GM06990 (cell line): ENCODE measurements at places on chromosomes 7 and 10.

DNA sequence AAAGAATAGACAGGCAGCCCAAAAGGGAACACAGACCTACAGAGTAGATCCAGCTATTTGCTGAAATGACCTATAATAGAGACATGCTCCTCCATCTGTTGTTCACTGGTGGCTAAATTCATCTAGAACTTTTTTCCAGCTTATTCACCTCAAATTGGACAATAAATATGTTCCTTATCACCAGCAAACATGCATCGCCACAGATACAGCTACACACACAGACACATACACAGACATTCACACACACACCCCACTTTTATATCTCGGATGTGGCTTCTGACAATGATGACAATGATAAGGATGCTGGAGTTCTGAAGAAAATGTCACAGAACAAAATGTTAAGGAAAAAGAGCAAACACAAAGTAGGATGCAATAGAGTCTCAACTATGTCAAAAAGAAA lies 175.4 kb downstream of the LSM5 start:
- no peak for DNase-seq

GRCh38 chr7:85215098-85215497 lies 28.2 kb upstream of the SEMA3D start:
- DNase-seq: peak; percentile 13

DNA sequence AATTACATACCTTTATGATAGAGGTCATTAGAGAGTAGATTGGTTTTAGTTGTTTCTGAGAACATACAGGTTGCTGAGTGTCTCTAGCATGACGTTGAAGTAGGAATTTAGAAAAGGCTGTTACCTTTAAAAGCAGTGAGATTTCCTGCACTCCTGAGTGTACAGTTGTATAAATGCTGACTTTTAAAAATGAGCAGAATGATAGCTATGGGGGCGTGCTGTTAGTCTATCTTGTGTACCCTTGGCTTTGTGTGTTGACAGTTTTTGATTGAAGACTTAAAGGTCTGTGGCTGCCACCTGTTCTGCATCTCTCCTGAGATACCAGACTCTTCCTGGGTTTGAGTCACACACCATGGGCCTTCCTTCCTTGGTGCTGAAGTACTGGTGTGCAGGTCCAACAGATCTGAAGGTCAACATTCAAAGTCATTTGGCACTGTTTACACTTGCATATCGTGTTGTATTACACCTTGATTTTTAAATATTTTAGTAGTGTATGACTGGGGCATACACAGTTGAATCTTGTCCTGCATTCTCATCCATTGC lies 23.8 kb downstream of the DNAJB6 start:
- no peak for DNase-seq

GRCh38 chr7:55733241-55734140 lies 129.1 kb downstream of the SEPTIN14 start:
- DNase-seq: no peak

- no peak for DNase-seq
These were observed 874 bp upstream of the BAMBI start for GRCh38 chr10:28676326-28676967.

- DNase-seq: no peak
These were observed 403.7 kb upstream of the ZMIZ1 start for GRCh38 chr10:78664929-78665553.

DNA sequence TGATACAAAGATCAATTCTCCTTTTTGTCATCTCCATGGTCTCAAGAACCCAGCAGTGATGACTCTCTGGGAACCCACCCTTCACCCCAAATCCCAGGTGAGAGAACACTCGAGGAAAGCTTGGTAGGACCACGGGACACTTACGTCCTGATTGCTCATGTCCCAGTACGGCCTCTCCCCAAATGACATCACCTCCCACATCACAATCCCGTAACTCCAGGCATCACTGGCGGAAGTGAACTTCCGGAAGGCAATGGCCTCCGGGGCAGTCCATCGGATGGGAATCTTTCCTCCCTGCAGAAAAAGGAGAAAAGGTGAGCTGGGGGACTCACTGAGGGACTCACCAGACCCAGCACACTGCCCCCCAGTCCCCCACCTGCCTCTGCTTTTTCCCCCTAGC lies 21.0 kb downstream of the EPHB4 start:
- no peak for DNase-seq

GRCh38 chr10:15121707-15122106 lies 24.6 kb downstream of the RPP38 start:
- DNase-seq: no peak

GRCh38 chr10:88196291-88196690 lies 332.9 kb downstream of the PTEN start:
- no peak for DNase-seq

GRCh38 chr7:33841705-33842129 lies 63.6 kb upstream of the BMPER start:
- DNase-seq: no peak
